ENCODE measurements at places on chromosomes 6 and 20.

GRCh38 chr6:127328043-127328609 is 15.3 kb downstream of the ECHDC1 start:
- DNase-seq: no peak

DNA sequence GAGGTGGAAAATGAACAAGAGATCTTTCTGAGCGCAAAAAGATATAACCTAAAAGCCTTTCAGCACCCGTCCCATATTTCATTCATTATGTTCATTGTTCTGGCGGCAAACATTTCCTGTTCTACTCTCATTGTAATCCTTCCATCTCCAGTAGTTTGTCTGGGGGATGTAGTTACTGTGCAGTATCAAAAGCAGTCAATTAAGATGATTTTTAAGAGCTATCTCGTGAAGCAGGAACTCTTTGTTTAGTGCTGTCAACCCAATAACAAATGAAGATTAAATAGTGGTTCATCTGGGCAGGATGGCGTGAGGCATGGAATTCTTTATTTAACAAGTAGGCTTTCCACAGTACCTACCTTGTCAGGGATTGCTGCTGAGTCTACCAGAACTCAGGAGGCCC is 876.7 kb downstream of the HACE1 start:
- no peak for DNase-seq

GRCh38 chr20:19583532-19584175 is 174.4 kb upstream of the RIN2 start:
- peak; percentile 41 for DNase-seq

GRCh38 chr20:61254881-61255626 is 3.0 kb downstream of the CDH4 start:
- DNase-seq: no peak

- no peak for DNase-seq
These were observed 148.6 kb upstream of the ZFP64 start for GRCh38 chr20:52340036-52340634.

GRCh38 chr20:23710771-23711170 is 21.9 kb upstream of the CST4 start:
- DNase-seq: no peak

DNA sequence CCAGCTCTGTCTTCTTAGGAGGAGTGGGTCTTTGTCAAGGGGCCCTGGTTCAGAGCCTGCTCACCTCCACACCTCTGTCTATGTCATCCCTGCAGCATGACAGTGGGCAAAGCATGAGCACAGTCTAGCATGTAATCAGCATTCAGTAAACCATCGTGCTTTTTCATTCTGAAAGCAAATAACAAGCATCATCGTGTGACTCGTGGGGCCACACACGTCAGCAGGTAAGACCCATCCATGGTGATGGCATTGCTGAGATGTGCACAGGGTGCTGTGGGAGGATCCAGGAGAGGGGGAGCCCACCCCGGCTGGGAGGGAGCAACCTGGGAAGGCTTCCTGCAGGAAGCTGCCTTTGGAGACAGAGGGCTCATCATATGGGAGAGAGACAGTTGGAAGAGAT is 106.7 kb downstream of the TMEM242 start:
- DNase-seq: no peak

DNA sequence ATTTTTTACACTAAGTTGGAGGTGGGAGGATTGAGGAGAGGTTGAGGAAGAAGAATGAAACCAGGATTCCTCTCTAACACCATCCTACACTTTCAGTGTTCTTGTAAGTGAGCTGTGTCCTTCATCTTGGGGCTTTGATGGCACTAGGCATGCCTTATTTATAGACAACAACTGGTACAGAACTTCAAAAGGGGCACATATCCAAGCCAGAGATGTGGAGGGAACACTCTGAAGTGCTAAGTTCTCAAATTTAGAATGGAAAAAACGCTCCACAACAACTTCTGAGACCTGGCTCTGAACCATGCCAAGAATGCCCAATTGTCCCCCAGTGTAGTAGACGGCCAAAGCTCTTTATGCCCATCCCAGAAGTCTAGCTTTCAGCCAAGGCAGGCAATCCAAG is 16.2 kb upstream of the PKHD1 start:
- DNase-seq: no peak

GRCh38 chr6:25068866-25069265 is 133.1 kb upstream of the RIPOR2 start:
- no peak for DNase-seq

DNA sequence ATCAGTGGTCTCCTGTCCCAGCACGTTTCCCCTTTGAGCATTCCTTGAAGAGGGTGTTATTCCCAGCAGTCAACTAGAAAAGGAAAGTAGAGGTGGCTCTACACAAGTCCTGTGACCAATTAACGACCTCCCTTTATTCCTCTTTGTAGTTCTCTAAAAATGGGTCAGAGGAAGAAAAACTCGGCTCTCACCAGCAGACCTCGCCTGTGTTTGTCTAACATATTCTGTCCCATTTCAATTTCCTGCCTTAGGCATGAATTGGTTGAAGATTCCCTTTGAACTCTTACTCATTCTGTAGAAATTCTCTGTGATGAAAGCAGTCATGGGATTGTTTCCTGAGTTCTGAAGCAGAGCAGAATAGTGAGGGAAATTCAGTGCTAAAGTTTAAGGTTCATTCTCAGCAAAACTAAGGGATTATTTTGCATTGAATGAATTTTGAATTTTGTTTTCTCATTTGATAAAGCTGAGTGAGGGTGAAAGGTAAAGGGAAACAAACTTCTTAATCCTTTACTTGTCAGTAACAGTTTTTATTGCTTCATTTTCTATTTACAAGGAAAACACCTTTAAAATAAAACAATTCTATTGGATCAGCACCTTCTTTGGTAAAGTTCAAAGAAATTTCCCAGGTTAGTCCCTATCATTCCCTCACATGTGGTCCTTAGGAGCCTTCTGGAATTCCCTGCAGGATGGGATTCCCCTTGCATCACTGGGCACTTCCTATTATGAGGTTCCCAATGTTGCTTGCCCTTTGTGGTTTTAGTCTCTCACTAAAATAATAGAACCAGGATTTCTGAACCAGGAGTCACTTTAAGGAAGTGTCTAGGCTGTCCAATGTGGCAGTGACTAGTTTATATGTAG is 105.8 kb downstream of the SLX4IP start:
- no peak for DNase-seq

DNA sequence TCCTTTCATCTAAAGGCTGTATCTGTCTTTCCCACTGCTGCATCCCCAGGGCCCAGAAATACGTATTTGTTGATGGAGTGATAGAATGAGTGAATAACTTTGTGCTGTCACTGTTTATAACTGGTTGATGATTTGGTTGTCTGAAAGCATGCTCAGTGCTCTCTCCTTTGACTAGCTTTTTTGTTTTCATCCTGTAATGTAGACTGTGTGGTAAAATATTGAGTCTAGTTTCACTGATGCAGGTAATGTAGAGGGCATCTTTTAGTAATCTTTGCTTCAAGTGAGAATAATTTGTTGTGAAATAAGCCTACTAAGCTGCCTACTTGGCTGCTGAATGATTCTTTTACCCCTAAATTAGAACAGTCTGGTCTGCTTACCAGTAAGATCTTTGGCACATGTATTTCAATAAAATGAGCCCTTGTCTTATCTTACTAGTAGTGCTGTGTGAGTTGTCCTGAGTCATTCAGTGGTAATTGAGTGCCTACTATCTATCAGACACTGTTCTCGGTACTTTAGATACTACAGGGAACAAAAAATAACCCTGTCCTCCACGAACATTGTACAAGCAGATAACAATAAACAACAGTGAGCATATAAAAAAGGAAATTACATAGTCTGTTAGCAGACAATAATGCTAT is 39.9 kb downstream of the MAPK14 start:
- DNase-seq: no peak

DNA sequence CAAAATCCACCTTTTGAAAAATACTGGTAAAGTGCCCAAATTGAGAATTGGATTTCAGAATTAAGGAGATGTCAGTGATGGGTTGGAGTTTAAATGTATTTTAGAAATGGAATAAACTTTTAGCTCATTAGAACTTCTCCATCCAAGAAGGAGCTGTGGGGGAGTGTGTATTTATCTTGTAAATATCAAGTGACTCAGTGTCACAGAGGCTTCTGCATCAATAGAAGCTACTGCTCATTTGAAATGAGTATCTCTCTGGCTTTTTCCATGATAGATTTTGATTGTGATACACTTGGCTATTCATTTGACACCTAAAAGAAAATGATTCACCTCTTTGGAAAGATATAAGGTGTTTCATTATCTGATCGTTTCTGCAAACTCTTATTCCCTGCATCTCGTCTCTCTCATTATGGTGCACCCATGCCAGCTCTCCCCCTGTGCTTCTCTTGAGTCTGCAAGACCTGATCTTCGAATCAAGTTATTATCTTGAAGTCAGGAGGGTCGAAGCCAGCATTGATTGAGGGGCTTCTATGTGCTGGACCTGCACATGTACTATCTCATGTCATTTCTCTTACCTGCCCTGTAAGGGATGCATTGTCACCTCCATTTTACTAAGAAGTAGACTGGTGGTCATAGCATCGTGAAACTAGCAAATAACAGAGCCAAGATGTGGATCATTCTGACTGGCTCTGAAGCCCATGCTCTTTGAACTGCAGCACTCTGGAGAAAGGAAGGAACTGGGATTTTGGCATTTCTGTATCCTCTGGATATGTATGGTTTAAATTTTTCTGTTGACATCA is 30.1 kb downstream of the VAPB start:
- DNase-seq: no peak

DNA sequence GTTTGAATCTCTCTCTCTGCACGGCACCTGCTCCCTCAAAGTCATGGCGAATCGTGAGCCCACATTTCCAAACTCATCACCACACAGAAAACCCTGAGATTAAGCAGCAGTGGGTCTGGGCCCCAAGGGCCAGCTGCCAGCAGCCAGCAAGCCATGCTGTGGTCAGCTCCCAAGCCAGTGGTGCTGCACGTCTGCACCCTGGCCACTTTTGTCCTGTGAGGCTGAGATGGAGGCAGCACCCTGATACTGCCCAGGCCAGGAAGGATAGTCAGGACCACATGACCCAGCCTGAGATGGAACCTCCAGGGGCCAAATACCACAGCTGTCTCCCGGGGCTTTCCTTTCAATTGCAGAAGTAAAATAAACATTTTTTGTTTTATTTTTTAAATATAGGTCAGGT is 93.9 kb downstream of the PRND start:
- DNase-seq: no peak

DNA sequence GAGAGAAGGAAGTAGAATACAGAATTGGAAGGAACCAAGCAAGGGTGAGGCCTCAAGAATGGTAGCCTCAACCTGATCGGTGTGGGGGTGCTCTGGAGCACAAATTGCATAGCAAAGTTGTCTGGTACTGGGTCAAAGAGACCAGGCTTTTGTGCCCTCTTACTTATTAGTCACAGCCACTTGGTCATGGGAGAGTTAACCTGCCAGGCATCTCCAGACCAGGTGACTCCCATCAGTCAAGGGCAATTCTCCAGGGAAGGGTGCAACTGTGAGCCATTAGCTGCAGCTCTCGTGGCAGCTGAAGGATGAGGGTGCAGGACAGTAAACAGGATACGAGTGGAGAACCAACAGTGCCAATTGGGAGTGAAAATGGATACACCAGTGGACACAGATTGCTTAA is 47.7 kb upstream of the PLCB4 start:
- DNase-seq: no peak

- DNase-seq: no peak
These were observed 234.6 kb upstream of the ID4 start for GRCh38 chr6:19602434-19603013.

DNA sequence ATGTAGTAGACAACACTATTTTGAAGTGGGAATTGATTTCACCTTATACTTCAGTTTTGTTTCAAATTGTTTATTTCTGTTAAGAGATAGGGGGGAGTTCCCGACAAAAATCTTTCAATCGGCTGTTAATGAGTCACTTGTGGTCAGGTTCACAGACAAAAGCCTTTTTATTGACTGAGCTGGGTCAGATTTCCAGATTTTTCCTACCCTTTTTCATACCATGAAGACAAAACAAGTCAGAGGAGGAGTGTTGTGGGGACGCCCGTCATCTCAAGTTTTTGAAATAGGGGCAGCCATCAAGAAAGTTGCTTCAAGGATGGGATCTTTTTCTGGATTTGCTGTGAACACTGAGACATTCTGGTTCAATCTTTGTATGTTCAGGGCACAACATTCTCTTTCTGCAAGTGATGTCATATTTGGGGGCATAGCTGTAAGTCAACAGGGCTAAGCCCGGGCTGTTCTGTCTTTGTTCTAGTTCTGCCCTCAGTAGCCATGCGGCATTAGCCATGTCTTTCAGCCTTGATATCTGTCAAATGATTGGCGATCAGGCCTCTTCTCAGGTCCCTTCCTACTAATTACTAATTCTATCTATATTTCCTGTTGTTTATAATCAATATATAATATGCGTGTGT is 496.0 kb upstream of the MARCKS start:
- no peak for DNase-seq

DNA sequence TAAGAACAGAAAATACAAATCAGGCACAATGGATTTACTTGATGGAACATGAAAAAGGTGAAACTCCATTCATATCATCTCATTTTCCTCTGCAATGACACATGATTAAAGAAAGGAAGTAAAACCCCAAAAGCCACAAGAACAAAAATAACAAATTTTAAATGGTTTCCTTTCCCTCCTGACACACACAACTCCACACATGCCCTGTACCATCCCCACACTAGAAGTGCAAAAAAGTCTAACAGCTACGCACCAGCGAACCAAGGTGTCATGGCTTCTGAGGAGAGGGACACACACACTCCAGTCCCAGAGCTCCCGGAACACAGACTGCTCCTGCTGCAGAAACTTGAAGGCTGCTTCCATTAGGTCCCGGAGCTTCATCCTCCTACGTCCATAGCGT is 25.3 kb downstream of the MDN1 start:
- peak; percentile 73 for DNase-seq

DNA sequence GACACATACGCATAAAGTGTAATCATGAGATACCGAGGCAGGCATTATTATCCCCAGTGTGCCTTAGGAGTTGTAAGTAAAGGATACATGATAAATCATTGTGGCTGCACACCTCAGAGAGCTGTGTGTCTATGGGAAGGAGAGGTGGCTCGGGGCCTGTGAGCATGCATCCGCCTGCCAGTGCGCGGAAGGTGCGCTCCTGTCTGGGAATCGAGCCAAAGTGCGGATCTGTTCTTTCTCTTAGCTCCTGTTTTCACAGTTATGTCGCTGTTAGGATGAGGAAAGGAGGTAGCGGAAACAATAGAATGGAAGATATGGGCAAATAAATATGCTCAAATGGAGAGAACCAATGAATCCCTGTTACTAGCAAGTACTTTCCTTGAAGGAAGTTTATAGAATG is 98.0 kb downstream of the ANKRD6 start:
- no peak for DNase-seq

DNA sequence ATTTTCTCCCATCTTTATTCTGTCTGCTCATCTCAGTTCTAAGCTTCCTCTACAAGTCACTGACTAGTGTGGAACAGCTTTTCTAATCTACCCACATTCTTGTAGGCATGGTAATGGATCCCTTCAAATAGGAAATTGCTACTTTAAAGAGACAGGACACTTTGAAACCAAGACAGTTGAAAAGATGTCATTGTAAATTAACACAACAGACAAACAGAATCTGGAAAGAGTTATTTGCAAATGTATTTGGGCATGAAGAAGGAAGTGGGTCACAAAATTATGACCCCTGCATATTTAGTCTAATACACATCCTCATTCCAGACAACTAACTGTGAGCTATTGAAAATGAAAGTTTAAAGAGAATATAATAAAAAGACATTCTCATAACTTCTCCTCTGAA is 298.2 kb upstream of the MARCKS start:
- no peak for DNase-seq

GRCh38 chr20:51542033-51542570 is 417 bp downstream of the NFATC2 start:
- DNase-seq: no peak
